Caudate nucleus (tissue), 63 donors: ENCODE measurements at places on chromosomes 12 and 14.

DNA sequence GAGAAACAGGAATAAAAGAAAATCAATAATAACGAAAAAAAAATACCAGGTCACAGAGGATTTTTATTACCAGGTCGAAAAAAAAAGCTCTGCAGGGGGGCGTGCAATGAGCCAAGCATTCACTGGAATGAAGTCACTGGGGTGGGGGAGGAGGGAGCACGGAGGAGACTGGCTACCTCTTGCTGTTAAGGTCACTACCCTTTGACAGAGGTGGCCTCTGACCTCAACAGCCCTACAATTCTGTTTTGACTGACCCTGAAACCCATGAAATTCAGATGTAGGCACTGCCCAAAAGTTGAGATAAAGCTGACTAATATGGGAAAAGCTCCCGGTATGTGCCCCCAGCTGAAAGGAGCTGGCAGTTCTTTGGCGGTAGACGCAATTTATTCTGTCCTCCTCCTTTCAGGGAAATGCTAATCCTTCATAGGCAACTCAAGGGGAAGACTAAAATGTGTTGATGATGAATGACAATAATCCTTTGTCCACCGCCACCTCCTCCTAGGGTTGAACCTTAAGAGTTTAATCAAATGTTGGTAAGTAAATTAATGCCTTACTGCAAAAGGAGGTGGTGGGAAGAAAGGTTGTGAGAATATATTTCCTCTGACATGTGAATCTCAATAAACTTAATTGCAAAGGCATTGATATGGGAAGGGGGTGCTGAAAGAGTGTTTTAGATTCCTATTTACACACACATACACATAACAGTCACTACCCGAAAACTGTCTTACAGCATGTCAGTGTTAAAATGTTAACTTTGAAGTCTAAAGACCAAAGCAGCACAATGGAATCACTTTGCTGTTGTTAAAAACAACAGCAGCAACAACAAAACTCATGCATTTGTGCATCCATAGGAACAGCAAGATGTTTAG lies 6.3 kb upstream of the RIC8B start:
- DNase-seq, result no peak

DNA sequence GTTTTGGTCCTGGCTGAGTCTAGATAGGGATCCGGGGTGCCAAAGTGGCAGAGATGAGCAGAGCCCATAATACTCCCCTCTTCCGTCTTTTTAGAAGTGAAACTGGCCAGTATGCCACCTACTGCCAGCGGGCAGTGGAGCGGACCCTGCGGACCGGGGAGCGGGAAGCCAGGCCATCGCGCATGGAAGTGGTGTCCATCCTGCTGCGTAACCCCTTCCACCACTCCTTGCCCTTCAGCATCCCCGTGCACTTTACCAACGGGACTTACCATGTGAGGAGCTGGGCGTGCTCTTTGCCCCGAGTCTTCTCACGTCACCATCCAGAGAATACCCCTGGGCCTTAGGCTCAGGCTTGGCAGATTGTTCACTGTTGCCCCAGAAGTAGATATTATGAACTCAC lies 21.0 kb downstream of the PIGH start:
- no peak for DNase-seq

DNA sequence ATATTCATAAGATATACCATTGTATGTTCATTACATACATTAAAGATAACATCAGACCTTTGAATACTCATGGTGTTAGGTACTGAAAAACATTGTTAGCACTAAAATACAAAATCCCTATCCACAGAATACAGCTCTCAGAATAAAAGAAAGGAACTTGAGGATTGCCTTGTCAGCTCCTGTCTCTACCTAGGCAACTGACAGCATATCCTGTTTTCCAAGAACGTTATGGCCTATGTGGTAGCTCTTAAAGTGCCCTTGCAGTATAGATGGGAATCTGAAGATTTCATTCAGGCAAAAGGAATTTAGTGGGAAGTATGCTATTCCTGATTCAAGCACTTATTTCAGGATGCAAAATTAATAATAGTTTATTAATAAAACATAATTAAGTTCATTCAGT lies 1.8 kb upstream of the PPP1R12A start:
- no peak for DNase-seq

GRCh38 chr14:74244115-74244514 lies 4.9 kb downstream of the VSX2 start:
- DNase-seq, result no peak

DNA sequence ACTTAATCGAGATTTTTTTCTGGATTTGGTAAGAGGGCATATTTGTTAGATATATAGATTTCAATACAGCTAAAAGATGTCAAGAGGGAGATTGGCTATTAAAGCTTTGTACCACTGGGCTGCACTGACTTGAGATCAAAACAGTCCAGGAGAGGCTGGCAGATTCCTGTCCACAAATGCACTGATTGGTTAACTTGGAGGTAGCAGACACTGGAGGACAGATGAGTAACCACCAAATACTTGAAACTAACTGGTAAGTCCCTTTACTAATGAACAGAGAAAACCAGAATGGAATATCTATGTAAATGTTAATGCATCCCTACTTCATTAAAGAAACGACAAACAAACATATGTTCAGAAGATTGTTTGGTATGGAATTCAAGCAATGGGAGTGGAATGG lies 416.6 kb downstream of the LRIG3 start:
- no peak for DNase-seq

- DNase-seq, result no peak
Observed at GRCh38 chr12:93601591-93601990, 29.1 kb downstream of the SOCS2 start.

DNA sequence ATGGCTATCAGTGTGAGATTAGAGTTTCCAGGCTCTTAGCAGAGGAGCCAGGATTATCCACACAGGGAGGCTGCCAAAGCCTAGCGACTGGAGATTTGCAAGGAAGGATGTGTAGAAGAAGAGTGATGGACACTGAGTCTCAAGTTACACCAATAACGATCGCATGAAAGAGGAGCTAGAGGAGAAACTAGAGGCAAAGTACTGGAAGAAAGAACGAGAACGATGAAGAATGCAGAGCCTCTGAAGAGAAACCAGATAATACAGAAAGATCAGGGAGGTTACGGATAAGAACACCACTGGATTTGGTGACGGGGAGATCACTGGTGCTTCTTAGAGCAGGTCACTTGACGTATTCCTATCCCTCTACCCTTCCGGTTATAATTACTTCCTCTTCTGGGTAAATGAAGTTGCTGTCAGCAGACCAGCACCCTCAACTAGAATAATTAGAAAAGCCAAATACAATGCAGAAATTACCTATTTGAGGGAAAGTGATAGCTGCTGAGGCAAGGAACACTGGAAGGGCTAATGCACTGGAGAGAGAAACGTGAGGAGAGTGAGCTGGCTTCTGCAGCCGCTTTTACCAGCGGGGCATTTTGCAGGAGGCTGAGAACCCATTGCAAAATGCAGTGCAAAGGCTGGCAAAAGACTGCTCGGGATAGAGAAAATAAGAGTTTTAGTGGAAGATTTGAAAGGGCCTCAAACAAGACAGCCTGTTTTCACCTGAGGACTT lies 93.1 kb upstream of the HIF1A start:
- no peak for DNase-seq

- DNase-seq, result no peak
Observed at GRCh38 chr14:103708750-103709187, 6.5 kb downstream of the XRCC3 start.

DNA sequence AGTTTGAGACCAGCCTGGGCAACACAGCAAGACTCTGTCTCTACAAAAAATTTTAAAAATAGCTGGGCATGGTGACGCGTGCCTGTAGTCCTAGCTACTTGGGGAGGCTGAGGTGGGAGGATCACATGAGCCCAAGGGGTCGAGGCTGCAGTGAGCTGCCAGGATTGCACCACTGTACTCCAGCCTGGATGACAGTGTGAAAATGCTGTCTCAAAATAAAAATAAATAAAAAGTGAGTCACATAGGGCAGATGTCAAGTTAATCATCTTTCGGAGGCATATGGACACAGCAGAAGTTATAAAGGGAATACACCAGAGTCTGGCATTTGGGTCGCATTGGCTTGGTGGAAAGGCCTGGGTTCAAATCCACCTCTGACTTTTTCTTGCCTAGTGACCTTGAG lies 92.7 kb downstream of the PHETA1 start:
- no peak for DNase-seq

DNA sequence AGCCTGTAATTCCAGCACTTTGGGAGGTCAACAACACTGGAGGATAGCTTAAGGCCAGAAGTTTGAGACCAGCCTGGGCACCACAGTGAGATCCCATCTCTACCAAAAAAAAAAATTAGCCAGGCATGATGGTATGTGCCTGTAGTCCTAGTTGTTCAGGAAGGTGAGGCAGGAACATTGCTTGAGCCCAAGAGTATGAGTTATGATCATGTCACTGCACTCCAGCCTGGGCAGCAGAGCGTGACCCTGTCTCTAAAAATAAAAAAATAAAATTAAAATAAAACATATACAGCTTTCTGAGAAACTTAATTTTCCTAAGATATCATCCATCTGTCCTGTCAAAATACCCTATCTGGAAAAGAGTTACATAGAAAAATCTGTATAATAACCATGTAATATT lies 38.9 kb downstream of the EML5 start:
- DNase-seq, result no peak

- no peak for DNase-seq
Observed at GRCh38 chr14:58882577-58883018, 244.8 kb downstream of the DACT1 start.

DNA sequence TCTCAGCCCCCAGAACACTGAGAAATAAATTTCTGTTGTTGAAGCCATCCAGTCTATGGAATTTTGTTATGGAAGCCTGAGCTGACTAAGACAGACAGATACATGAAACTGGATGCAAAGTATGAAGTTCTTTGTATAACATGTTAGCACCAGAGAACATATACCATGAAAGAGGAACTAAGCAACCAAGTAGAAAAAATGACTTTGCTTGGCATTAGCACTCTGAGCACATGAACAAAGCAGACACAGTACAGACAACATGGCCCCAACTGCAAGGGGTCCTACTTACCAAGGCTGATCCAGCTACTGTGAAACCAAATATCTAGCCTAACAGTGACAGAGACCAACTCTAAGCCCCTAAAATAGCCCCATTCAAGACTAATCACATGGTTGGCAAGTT lies 13.8 kb downstream of the EXOC5 start:
- DNase-seq, result no peak

GRCh38 chr12:122346054-122346453 lies 76.4 kb downstream of the CLIP1 start:
- no peak for DNase-seq

- DNase-seq, result no peak
Observed at GRCh38 chr12:124682425-124683151, 115.2 kb upstream of the NCOR2 start.

GRCh38 chr12:131833896-131834641 lies 5.9 kb downstream of the MMP17 start:
- DNase-seq, result peak; percentile 47

- DNase-seq, result no peak
Observed at GRCh38 chr12:55797550-55797949, 20.0 kb downstream of the SARNP start.

DNA sequence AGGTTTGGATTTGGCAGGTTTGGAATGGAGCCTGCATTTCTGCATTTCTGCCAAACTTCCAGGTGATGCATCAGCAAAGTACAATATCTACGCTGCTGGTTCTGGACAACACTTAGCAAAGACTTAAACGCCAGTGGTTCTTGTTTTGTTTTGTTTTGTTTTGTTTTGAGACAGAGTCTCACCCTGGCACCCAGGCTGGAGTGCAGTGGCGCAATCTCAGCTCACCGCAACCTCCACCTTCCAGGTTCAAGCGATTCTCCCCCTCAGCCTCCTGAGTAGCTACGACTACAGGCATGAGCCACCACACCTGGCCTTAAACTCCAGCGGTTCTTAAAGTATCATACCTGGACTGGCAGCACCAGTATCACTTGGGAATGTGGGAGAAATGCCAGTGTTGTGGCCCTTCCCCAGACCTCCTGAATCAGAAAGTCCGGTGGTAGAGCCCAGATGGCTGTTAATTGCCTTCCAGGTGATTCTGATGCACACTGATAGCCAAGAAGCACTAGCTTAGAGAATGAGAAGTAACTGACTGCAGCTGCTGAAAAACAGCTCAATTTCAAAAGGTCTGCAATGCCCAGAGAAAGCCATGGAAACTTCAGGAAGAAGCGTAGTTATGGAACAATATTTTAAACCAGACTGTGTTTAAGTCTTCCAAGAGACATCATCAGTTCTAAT lies 114.8 kb upstream of the FOXN3 start:
- DNase-seq, result no peak

DNA sequence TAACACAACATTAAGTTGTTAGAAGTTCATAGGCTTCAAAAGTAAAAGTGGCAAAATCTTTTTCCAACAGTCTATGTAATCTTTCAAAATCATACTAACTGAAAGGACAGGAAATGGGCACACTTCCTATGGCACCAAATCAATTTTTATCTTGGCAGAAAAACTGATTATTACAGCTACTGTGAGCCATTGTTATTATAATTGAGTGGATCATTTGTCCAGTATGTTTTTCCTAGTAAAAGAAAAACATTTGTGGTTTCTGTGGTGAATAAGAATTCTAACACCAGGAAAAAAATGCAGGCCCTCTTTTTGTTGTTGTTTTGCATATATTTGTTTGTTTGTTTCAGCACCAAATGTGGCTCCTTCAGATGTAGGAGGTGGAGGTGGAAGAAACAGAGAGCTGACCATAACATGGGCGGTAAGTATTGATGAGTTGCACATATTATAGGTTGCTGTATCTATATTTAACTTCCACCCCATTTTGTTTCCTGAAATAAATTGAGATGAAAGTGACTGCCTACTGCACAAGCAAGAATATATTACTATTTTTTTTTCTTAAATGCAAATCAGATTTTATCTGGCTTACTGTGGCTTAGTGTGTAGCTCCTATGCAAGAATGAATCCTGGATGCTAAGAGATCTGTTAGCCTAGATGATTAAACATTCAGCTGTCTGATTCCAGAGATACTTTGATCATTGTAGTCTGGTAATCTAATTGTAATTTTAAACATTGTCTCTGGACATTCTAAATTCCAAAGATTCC lies 174.1 kb upstream of the PDZRN4 start:
- DNase-seq, result no peak

- no peak for DNase-seq
Observed at GRCh38 chr12:29970501-29970900, 186.8 kb upstream of the TMTC1 start.

DNA sequence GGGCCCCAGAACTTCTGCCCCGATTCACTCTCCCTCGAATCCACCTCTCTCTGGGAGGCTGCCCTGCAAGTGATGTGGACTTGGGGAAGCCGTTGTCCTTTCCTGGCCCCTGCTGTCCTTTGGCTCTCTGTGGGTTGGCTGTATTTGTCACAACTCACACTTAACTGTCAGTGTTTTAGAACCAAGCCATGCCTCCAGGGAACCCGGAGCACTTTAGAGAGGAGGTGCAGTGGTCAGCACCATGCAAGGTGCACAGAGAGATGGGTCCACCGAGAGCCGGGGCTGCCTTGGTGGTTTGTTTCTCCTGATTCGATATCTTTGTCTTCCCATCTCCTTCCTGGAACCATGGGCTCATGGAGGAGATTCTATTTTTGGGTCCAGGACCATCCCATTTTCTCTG lies 129.5 kb upstream of the RTL1 start:
- no peak for DNase-seq

GRCh38 chr14:51951656-51952055 lies 37.7 kb upstream of the RTRAF start:
- no peak for DNase-seq

- no peak for DNase-seq
Observed at GRCh38 chr14:44113769-44114730, 393.0 kb downstream of the FSCB start.

- DNase-seq, result no peak
Observed at GRCh38 chr14:51597261-51598001, 54.3 kb upstream of the FRMD6 start.
